ENCODE measurements at places on chromosomes 7 and 10.

GRCh38 chr10:15172306-15172840 is 3.9 kb upstream of the NMT2 start:
- DNase-seq, result no peak

DNA sequence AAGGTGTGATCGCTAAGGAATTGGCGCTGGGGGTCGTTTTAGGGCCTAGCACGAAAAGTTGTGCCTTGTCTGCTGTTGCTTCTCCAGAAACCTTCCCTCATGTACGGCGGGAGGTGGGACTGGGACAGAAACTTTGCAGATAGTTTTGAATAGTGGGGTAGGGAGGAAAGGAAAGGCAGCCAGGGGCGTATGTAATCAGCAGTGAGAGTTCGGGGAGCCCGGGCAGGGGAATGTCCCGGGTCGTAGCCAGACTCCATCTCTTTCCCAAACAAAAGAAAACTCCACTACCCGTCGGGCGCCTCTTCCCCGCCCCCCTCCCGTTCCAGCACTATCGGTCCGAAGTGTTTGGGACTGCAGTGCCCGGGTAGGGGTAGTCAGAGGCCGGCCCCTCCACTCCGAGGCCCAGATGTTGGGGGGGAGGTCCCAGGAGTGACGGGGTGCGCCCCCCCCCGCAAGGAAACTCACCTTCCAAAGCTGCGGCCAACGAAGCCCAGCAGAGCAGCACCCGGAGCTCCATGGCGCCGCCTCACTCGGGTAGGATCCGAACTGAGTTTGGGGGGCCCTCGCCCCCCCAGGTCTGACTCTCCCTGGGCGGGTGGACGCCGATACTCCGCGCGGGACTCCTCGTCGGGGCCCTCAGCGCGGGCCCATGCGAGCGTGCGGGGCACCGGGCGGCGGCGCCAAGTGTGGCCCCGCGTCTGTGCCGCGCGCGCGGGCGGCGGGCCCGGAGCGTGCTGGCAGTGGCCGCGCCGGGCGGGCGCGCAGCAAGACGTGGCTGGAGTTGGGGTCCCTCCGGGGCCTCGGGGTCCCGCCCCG is 601 bp downstream of the EPHB4 start:
- DNase-seq, result no peak

GRCh38 chr10:76950354-76950753 is 687.3 kb downstream of the KCNMA1 start:
- DNase-seq, result no peak

GRCh38 chr10:17076626-17077345 is 52.8 kb downstream of the CUBN start:
- no peak for DNase-seq

DNA sequence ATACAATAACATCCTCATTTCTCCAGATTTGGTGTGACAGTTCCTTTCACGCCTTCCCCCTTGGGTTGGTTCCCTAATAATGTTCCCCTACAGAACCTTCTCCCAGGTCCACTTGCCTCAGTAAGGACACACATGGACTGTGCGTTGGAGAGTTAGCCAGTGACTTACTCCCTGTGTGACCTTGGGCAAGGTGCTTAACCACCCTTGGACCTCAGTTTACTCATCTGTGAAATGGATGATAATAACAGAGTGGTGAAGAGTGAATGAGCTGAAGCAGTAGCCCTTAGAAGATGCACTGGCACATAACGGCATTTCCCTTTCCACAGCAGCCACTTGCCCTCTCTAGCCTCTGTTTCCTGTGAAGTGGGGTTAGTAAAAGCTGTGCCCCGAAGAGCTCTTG is 175.8 kb downstream of the PKD1L1 start:
- no peak for DNase-seq

DNA sequence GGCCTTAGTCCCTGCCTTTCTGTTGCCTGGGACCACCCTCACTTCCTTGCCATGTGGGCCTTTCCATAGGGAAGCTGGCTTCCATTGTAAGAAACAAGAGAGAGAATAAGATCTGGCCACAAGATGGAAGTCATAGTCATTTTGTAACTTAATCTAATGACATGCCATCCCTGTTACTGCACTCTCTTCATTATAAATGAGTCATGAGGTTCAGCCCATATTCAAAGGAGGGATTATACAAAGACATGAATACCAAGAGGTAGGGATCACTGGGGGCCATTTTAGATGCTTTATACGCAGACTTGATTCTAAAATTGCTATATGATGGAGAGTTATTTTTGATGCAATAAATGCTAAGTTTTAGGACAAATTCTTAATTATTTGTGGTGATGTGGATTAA is 75.2 kb upstream of the CELF2 start:
- no peak for DNase-seq

DNA sequence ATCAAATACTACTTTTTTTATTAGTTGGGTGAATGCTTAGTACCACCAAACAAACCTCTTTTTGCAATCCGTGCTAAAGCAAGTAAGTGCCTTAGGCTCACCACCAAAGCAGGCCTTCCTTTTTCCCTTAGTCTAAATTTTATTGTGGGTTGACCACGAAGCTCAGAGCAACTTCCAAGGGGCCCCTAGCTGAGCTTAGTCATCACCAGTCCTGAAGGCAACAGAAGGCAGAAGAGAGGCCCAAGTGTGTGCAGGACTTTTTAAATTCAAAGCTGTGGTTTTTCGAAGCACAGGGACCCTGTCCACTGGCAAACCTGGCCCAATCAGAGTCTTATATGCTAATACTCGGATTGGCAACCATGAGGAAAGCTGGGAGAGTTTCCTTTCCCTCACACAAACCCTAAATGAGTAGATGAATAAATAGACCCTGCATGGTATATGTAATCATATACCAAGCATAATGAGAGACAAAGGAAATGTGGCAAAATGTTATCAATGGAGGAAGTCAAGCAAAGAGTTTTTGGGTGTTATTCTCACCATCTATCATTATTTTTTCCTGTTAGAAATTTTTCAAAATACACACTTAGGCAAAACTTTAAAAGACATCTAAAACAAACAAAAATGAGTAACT is 453.2 kb upstream of the GALNT17 start:
- no peak for DNase-seq

GRCh38 chr10:57260175-57260574 is 899.1 kb upstream of the ZWINT start:
- DNase-seq, result no peak

DNA sequence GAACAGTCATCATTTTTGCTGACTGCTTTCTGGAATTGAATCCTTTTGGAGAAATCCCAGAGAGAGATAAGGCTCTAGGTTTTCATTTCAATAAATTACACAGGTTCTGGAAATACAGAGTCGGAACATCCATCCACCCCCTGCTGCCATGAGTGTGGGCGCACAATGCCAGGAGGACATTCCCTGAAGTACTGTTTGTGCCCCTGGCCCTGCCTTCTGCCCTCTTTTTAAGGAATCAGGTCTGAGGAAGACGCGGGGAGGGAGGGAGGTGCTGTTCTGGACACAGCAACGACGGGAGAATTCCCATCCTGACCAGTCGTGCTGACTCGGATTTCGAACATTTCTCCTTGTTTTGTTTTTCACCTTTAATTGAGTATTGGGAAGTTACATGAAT is 69.0 kb downstream of the SEC61G start:
- DNase-seq, result no peak

DNA sequence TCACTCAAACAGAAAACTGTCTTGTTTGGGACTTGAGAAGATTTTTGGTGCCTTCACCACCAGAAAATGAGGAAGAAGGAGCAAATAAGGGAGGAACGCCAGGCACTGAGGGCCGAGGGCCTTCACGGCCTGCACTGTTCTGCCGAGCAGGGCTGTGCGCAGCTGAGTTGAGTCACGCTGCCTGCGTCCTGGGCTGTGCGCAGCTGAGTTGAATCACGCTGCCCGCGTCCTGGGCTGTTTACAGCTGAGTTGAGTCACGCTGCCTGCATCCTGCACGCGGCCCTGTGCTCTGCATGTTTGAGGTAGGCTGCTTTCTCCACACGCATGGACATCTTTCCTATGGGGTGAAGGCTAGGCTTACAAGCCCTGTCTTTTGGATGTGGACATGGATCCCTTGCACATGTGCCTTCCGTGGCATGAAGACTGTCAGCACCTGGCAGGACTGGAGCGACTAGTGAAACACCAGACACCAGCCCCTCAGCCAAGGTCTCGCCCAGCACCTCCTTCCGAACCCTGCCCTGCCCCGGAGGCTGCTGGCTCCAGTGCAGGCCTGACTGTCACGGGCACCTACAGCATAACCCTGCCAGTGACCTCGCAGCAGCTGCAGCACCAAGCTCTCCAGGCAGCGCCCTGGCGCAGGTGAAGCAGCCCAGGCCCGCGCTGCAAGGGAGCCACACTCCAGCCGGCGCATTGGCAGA is 96.7 kb downstream of the HTR5A start:
- peak; percentile 14 for DNase-seq

DNA sequence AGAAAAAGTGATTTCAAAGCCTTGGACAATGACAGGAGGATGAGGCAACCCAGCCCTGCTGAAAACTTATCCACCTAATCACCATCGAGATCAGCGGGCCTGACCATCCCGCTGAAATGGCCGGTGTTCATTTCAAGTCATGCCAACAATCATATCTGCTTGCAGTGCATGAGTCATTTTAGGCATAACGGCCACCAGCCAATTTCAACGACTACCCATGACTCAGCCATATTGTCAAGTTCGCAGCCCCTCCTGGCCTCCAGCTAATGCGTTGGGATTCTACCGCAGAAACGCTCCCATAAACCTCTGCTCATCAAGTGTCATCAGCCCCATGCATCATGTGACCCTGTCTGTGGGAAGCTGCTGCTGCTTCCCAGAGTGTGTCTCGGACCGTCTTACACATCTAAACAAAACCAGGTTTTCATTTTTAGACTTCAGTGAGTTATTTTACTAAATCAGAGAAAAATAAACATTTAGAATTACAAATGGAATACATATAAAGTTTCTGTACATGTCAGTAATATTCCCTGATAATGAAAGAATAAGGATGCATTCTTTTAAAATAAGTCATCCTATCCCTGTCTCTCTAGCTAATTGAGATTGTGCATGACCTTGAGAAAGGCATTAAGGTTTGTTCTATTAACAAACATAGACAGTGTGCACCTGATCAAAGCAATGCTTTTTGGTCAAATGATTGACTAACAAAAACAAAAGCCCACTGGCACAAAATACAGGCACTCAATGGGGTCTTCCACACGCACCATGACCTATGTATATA is 188.9 kb downstream of the ADAM12 start:
- DNase-seq, result no peak

- DNase-seq, result no peak
These were observed 107.4 kb upstream of the GLCCI1 start for GRCh38 chr7:7861211-7861633.

DNA sequence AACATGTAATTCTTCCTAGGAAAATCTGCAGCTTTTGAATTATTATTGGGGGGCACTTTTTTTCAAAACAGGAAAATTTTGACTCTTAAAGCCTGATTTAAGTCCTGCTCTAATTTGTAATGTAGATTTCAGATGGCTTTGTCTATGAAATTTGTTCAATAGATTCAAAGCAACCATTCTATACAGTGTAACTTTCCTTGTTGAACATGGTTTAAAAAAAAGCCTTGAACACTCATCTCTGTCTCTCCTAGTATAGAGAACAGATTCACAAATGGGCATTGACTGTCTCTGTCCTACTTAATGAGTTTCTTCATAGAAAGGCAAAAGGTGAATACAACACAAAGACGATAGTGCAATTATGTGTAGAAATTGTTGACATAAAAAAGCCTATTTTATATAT is 269.4 kb upstream of the ETV1 start:
- no peak for DNase-seq

DNA sequence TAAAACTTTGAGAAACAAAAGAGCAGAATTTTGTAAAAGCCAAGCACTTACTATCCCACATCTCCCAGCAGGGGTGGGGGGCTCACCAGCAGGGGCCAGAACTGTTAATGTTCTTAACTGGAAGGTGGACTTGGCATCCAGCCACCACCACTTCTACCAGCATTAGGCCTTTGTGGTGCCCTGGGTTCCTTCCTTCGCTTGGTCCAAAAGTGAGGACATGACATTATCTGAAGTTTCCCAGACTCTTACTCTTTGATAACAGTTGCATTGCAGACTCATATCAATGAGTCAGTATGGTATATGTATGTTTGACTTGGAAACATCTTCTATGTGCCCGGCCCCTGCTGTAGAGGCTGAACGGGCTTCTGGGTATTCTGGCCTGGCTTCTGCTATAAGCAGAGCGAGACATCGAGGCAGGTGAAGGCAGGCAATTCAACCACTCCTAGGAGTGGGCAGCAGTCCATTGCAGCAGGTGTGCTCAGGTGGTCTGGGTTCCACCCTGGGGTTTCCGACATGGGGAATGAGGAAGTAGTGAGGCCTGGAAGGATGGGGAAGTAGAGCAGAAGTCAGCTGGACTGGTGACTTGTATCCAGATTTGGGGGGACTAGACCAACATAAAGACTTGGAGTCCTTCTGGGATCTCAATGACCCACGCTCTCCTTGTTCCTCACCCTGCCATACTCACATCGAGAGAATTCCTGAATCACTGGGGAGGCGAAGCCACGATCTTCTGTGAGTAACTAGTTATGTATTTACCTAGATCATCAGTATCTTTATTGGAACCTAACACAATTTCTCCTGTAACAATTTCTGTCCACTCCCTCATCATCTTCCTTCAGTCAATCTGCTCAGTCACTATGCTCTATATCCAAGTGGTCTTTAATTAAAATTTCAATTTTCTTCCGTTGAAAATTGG is 4.1 kb downstream of the ZNF777 start:
- DNase-seq, result no peak

DNA sequence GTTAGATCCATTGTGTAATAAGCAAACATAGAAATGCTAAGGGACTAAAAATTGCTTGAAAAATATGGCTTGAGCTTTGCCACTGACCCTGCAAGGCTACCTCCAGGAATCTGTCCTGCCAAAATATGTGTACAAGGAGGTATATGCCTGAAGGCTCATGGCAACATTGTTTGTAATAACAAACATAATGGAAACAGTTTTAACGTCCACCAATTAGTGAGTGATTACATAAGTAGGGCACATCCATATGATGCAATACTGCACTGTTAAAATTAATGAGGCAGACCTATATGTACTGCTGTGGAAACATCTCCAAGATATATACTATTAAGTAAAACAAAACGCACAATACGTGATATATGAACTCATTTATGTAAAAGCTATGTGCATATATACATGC is 13.1 kb upstream of the GOT1 start:
- no peak for DNase-seq

DNA sequence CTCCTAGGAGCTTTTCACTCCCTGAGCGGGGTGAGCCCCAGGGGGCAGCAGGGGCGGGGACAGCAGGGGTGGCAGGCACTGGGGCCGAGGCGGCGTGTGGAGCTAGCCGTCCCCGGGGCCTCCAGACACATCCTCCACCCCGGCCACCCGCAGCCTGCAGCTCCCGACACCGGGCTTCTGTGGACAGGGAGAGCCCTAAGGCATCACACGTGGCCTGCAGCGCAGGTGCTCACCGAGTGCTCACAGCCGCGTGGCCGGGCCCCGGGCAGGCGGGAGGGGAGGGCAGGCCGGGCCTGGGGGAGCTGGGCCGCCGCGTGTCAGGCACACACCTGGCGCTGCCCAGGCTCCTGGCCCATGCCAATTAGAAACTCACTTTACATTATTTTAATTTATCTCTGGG is 51.4 kb downstream of the MICALL2 start:
- DNase-seq, result no peak

- no peak for DNase-seq
These were observed 142.3 kb upstream of the NRP1 start for GRCh38 chr10:33476757-33477273.
